ENCODE measurements at places on chromosomes 4 and X.

- no peak for DNase-seq
Measured at GRCh38 chrX:155888139-155888538, 7.0 kb downstream of the VAMP7 start.

DNA sequence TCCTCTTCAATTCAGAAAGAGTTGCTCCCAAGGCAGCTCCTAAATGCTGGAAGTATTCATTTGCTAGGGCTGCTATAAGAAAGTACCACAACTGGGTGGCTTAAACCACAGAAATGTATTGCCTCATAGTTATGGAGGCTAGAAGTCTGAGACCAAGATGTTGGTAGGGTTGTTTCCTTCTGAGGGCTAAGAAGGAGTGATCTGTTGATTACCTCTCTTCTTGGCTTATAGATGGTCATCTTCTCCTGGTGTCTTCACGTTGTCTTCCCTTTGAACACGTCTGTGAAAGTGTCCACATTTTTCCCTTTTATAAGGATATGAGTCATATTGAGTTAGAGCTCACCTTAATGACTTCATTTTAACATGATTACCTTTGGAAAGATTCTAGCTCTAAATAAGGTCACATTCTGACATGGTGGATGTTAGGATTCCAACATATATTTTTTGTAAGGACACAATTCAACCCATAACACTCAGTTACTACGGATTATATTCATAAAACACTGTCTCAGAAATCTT, 266.3 kb downstream of the SPATA18 start:
- no peak for DNase-seq

GRCh38 chr4:78370631-78371372, 180.8 kb upstream of the ANXA3 start:
- DNase-seq = no peak

DNA sequence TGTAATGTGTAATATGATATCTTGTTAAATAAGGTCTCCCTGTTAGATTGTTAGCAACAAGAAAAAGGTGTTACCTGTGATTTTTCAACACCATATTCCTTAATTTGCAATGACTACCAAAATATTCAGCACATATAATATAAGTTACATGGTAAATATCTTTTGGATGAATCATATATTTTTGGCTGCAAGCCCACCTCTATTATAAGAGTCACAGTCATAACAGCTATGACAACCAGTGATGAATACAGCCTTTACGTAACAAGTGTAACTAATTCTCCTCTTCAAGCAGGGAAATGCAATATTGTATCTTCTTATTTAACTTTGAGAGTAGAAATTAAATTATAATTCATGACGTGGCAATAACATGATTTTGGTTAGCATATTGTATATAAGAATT, 187.0 kb downstream of the NLGN4X start:
- no peak for DNase-seq

GRCh38 chrX:127037159-127037558, 217.6 kb downstream of the PRR32 start:
- DNase-seq = no peak

DNA sequence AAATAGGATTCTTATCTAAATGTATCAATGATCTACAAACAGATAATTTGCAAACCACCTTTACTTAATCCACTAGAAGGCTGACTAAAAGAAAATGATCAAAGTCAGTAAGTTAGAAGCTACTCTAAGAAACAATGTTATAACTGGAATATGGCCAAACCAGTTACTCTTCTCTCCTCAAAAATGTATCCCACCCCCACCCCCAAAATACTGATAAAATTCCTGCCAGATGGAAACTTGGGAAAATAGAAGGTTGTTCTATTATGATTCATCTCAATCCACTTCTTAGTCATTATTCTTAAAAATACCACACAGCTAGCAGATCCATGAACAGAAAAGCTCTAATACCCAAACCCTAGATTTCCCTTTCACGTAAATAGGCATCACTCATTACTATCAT, 206.4 kb downstream of the KLHL13 start:
- DNase-seq = no peak
